Stimulated activated CD4-positive, alpha-beta T cell treated with anti-CD3 and anti-CD28 coated beads, Interleukin-1b, Interleukin-23, amount 100 ng/mL, for 24 hours (primary cell): ENCODE measurements at places on chromosomes 12 and 14.

- no peak for DNase-seq
Measured at GRCh38 chr12:126051611-126052107, 986.4 kb downstream of the AACS start.

GRCh38 chr14:88351966-88352691 lies 29.1 kb upstream of the KCNK10 start:
- no peak for DNase-seq

- DNase-seq = no peak
Measured at GRCh38 chr14:52703225-52703624, 3.8 kb upstream of the PSMC6 start.

- DNase-seq = no peak
Measured at GRCh38 chr12:23525450-23526072, 423.9 kb downstream of the SOX5 start.

GRCh38 chr14:23464700-23465099 lies 4.8 kb upstream of the NGDN start:
- DNase-seq = no peak

- DNase-seq = no peak
Measured at GRCh38 chr14:97517566-97518234, 720.5 kb downstream of the VRK1 start.

DNA sequence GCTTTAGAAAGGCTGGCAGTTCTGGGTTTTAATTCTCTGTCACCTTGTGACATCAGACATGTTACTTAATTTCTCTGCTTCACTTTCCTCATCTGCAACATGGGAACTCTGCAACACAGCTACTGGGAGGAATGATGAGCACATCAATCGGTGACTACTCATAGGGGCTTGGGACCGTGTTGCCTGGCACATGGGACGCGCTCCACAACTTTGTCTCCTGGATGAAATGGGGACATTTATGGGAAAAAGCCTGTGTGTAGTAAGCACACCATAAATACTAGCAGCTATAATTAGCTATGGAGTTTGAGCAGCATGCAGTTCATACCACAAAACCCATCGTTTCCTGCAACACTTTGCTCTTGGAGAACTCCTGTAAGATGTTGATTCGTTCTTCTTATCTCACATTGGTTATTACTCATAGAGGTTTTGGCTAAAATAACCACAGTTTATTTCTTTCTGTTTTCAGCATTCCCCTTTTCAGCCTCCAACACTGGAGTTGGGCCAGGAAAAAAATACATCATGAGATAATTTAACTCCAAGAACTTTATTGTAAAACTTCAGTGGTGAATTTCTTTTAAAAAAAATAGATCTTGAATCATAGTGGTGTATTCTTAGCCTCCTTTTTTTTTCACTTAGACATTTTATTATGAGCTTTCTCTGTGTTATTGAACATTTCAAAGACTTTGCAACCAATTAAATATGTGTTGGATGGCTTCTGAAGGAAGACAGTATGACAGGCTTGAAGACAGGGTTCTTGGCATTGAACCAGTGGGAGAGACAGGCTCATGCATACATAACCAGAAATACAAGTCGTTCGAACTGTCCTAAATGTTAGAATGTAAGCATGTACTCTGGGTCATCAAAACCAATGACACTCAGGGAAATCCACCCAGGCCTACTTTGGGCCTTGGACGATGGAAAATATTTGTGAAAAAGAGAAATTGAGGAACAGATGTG lies 72.7 kb downstream of the RIN3 start:
- DNase-seq = no peak

- no peak for DNase-seq
Measured at GRCh38 chr14:84671776-84672175, 858.2 kb upstream of the FLRT2 start.

DNA sequence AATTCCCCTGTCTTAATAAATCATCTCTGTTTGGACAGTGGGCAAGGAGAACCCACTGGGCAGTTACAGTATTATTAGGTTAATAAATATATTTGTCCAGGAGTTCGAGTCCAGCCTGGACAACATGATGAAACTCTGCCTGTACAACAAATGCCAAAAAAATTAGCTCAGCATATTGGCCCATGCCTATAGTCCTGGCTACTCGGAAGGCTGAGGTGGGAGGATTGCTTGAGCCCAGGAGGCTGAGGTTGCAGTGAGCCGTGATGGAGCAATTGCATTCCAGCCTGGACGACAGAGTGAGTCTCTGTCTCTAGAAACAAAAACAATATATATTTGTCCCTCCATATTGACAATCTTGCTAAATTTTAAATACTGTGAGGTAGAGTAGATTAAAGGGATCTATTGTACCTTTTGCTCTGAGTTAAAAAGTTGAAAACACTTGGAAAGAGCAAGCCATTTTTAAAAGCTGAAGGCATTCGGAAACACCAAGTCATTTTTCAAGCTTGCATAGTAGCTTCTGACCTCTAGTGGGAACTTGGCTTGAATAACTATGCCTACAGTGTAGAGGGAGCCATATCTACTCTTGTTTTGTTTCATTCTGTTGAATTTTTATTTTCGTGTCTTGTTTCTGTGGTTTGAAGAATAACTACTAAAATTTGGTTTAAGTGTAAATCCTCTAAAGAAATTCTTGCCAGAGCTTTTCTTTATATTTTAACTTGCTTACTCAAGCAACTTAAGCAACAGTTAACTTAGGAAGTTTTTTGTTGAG lies 14.6 kb upstream of the EEA1 start:
- DNase-seq = no peak

- DNase-seq = no peak
Measured at GRCh38 chr12:50276912-50277671, 6.2 kb downstream of the LIMA1 start.

- no peak for DNase-seq
Measured at GRCh38 chr12:7352661-7353060, 48.8 kb downstream of the ACSM4 start.

DNA sequence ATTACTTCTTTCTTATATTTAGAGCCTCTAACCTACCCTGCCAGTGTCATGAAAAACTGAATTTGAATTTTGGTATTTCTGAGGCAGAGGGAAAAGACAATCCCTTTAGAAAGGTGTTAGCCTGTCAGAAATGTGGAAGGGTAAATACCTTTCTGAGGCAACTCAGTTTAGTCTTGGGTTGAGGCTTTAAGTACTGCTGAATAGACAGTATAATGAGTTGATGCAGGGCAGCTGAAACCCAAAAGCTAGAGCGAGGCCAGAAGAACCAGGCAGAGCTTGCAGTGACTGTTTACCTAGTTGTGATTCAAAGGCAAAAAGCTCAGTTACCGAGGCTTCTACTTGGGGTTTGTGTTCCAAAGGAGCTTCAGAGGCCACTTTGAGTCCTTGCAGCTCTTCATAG lies 18.7 kb downstream of the ZC2HC1C start:
- DNase-seq = no peak

DNA sequence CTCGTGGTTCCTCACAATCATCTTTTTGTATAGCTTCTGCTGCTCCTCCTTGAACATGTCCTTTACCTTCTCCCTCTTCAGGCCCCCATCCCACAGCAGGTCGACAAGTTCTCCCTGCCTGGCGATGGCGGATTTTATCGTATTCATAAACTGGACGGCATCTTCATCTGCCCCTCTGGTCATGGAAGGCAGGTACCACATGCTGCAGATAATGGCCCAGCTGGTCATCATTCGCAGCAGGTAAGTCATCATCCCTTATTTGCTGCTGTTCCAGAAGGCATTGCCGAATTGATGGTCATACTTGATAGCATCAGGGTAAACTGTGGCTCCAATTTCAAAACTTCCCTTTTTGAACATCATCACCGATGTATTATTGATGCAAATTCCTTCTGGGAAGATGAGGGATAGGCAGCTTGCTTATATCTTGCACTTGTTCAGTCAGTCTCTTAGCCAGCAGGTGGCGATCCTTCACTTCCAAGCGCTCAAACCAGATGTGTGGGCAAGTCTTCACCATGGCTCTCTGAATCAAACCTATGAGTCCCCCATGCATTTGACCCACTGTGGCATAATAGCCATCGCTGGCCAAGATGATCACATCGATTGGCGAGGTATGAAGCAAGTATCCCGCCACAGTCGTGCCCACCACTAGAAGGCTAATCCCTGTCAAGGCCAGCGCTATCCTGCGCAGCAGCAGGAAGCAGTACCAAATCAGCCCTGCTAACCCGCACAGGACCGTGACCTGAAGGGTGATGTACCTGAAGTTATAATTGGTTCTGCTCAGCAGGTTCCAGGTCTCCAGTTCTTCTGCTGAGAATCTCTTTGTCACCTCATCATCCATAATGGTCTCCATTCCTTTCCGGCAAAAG lies 381.5 kb upstream of the STXBP6 start:
- no peak for DNase-seq

GRCh38 chr12:93146263-93146939 lies 217.3 kb upstream of the EEA1 start:
- DNase-seq = no peak

DNA sequence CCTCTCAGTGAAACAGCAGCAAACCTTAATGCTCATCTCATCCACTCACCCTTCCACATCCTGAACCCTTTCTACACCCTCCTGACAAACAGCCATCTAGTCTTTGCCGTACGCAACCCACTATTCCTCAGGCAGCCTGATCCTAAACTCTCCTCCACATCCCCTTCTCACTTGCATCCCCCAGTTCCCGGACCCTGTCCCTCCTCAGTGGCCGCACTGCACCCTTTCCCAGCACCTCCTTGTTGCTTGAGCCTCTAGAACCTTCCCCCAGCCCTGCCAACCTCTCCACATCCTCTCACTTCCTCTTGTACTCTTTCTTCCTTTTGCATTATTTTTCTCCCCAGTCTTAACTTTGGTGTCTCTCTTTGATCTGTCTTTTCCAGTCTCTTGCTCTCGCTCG lies 42.9 kb downstream of the IQSEC3 start:
- no peak for DNase-seq

DNA sequence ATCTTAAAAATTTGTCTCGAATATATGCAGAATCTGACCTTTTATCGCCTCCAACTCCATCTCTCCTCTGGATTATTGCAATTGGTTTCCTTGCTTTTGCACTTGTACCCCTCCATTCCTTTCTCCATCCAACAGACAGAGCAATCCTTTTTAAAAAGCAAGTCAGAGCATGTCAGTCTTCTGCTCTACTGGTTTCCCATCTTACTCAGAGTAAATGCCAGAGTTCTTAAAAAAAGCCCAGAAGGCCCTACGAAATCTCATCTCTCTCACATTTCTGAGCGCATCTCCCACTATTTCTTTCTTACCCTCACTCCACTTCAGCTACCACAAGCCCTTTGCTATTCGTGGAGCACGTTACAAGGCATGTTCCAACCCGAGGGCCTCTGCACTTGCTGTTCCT lies 236.9 kb upstream of the DDHD1 start:
- no peak for DNase-seq

GRCh38 chr12:93734784-93735183 lies 57.6 kb downstream of the CRADD start:
- no peak for DNase-seq

DNA sequence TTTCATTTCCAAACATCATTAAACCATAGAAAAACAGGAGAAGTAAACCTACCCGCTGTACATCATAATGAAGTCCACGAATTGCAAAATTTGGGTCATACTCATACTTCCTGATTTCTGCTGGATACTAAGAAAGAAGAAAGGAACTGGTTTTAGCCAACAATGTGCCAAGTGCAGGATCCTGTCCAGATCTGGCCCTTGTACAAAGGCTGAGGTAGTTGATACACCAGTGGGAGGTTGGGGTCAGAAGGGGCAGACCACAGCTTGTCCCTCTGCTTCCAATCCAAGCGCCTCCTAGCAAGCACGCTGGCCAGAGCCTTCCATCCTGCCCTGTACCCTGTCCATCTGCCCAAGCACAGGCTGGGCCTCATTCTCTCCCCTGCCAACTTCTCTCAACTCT lies 34.2 kb downstream of the NT5DC3 start:
- DNase-seq = no peak

DNA sequence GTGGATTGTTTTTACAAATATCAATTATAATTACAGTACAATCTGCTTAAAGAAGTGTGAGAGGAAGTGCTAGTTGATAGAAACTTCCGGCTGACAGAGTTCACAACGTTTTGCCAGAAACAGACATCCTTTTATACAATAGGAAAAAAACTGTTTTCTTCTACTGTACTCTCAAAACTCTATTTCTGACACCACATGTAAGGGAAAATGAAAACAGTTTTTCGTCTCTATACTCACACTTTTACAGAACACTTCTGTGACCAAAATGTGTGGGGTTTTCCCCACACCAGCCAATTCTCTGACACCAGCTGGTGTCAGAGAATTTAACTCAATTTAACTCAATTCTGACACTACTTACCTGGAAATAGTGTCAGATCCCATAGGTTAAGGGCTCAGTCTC lies 24.2 kb upstream of the HIF1A start:
- DNase-seq = no peak

DNA sequence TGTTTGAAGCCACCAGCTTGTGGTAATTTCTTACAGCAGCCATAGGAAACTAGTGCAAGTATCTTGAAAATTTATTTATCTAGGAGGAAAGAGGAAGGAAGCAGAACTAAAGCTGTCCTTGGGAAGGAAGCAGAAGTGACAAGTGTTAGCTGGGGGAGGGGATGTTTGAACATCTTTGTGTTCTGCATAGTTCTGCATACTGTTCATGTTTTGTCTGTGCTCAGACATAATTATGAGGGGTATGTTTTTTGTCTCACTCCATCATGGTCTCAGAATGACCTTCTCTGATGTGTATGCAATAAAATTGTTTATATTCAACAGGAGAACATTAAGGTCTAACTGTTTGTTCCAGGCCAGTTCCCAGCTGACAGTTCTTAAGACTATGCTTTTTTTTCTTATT lies 606.5 kb downstream of the GALC start:
- DNase-seq = no peak

DNA sequence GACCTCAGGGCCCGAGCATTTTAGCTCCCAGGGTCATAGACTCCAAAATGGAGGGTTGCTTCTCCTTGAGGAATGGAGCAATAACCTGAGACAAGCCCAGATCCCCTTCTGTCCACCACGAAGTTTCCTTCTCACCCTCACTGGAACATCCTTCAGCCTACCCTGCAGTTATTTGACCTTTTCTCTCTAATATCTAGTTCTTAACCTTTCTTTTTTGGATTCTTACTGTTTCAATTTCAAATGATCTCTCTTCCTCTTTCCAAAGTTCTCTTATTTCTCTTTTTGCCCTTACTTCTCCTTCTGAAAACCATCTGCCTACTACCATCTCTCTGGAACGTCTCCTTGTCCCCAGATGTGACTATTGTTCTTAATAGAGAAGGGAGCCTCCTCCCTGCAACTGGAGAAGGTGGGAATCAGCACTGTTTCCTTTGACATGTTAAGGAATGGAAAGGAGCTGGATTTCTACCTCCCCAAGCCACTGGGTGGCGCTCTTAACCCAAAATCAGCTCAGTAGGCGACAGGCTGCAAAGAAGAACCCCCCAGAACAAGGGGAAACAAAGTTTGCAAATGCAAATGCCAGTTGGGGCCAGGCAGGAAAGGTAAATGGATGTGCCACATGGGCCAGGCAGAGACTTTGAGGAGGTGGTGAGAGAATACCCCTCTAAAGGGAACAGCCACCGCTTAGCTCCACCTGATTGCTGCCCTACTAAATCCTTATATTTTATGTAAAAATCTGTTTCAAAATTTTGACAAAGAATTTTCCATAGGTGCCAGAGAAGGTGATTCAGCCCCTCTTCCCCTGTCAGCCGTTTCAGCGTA lies 22.4 kb upstream of the PDE1B start:
- no peak for DNase-seq

- DNase-seq = peak; percentile 16
Measured at GRCh38 chr14:95098984-95099599, 58.2 kb downstream of the DICER1 start.
